ENCODE measurements at places on chromosomes 12 and 14.

DNA sequence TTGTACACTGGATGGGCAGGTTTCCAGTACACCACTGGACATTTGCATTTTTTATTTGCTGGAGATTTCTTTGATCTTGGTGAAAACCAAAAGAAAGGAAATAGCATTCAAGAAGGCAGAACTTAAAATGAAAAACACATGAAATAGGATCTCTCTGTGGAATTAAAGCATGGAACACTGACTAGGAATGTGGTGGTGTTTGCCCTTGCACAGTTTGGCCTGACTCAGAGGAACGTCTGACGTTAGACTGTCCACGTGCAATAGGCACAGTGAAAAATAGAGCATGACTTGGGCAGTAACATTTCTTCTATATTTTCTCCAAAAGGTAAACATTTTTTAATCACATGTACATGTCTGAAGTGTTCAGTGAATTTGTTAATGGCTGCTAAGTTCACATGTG, 474.1 kb upstream of the PRICKLE1 start:
- no peak for DNase-seq

GRCh38 chr12:67271976-67272375, 2.8 kb downstream of the CAND1 start:
- no peak for DNase-seq

GRCh38 chr12:6354495-6355393, 12.9 kb upstream of the TNFRSF1A start:
- no peak for DNase-seq

GRCh38 chr14:67464377-67464776, 24.1 kb downstream of the TMEM229B start:
- DNase-seq: no peak

DNA sequence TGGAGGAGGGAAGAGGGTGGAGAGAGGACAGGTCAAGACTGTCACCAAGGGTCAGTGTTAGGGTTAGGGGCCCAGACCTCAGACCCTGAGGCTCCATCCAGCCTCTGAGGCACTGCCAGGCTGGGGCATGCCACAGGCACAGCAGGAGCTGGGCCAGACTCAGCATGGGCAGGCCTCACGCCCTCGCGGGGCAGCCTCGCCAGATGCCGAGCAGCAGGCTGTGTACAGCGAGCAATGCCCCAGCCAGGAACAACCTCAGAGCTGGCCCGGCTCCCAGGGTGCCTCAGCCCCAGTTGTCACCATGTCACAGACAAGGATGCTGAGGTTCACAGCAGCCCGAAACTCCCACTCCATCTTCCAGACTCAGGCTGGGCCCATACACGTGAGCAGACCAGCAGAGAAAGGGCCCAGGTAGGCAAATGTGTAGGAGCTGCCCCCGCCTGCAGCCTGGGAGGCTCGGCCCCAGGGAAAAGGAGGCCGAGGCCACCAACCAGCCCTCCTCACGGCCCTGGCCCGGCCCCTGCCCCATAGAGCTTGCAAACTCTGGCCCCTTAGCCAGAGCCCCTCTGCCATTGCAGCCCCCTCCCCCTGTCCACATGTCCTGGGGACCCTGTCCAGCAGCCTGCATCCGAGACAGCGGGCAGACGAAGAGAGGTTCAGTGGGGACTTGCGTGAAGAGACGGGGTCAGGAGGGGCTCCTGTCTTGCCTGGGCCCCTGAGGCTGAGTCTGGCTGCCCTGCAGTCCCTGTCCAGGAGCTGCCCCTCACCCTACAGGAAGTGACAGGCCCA, 7.5 kb downstream of the C14orf180 start:
- DNase-seq: no peak

- no peak for DNase-seq
Measured at GRCh38 chr12:4191642-4192041, 81.9 kb upstream of the CCND2 start.

- DNase-seq: no peak
Measured at GRCh38 chr12:50790081-50790480, 26.2 kb downstream of the ATF1 start.

Data from T follicular helper cell (primary cell).